Natural killer cell treated with Interleukin-12 subunit alpha and Interleukin-12 subunit beta and Interleukin-15 and Interleukin-18, amount 100 ng/mL, for 72 hours (primary cell): ENCODE measurements at places on chromosomes 7 and 10. TPM values are rescaled to one million over a fixed set of nuclear protein-coding genes. Genes with fewer than 3 reads are reported as not detected.

The TACC2 gene
- total RNA-seq, result not detected

GRCh38 chr10:103367782-103368518 is at the start of gene TAF5:
Gene TAF5, plus strand, starts transcription at chr10:103367976. Its CDS starts 14 bp downstream, at chr10:103367990.
- peak; percentile 93 for DNase-seq

The SPDYE8 gene
- total RNA-seq, result not detected

The AGR2 gene
- not detected for total RNA-seq

The PLEKHS1 gene
- 0.12 TPM for total RNA-seq

DNA sequence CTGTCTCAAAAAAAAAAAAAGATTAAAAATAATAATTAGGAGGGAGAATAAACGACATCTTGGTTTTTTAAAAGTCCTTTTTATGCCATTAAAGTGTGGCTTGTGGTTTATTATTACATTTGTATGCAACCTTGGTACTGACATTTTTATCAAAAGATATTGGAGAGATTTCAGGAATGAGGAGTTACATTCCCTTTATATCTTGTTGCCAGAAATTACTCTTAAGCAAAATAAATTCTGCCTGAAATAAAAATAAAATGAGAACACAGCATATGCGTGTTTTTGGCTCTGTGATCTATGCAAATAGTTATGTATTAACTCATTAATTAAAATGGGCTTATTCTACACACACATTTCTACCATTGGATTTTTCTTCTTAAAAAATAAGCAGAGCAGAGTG is 202.4 kb downstream of the BICC1 start:
- no peak for DNase-seq

DNA sequence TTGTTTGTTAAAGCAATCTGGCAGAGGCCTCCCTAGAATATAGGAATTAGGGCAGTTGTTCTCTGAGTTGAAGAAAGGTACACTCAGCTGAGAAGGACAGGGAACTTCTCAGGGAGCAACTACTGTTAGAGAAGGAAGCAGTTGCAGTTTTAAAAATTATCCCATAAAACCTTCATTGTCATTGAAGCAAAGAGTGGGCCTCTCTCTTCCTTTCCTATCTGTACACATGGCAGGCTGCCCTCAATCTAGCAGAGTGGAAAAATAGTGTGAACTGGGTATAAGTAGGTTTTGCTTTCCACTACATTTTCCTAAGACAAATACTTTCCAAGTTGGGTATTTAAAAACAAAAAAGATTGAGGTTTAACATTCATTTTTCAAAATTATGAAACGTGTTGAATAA is 236.7 kb upstream of the KLF14 start:
- DNase-seq, result no peak

GRCh38 chr10:73339436-73339835 is 19.2 kb downstream of the CFAP70 start:
- no peak for DNase-seq

GRCh38 chr7:74656441-74656836 is 1.1 kb upstream of the GTF2I start:
- peak; percentile 62 for DNase-seq

DNA sequence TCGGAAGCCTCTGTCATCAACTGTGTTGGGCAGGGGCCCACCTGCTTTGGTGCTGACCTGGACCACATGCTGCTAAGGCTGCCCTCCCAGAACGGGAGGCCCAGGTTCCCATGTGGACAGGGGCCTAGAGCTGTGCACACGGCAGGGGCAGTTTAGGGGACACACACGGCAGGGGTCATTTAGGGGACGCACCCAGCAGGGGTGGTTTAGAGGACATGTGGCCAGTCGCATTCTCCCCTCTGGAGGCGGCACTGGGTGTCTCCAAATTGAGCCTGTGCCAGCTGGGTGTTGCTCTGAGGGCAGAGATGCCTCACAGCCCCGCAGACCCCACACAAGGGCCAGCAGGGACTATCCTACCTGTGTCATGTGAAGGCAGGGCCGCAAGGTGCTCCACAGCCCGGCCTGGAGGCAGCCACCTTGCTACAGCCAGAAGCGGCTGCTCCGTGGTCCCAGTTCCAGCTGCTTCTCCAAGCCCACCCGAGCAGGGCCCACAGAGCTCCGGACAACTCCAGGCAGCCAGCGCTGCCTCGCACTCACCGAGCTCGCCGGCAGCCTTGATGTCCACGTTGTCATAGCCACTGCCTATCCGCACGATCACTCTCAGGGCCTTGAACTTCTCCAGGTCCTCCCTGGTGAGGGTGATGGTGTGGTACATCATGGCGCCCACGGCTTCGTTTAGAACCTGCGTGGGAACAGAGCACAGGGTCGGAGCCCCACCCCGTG is 60.7 kb downstream of the ZRANB1 start:
- no peak for DNase-seq

- no peak for DNase-seq
Observed at GRCh38 chr10:114310346-114310745, 71.3 kb downstream of the VWA2 start.

- no peak for DNase-seq
Observed at GRCh38 chr7:26493737-26494428, 202.2 kb downstream of the SNX10 start.

The TMEM196 gene
- total RNA-seq, result not detected

The PALD1 gene
- 0.33 TPM for total RNA-seq

DNA sequence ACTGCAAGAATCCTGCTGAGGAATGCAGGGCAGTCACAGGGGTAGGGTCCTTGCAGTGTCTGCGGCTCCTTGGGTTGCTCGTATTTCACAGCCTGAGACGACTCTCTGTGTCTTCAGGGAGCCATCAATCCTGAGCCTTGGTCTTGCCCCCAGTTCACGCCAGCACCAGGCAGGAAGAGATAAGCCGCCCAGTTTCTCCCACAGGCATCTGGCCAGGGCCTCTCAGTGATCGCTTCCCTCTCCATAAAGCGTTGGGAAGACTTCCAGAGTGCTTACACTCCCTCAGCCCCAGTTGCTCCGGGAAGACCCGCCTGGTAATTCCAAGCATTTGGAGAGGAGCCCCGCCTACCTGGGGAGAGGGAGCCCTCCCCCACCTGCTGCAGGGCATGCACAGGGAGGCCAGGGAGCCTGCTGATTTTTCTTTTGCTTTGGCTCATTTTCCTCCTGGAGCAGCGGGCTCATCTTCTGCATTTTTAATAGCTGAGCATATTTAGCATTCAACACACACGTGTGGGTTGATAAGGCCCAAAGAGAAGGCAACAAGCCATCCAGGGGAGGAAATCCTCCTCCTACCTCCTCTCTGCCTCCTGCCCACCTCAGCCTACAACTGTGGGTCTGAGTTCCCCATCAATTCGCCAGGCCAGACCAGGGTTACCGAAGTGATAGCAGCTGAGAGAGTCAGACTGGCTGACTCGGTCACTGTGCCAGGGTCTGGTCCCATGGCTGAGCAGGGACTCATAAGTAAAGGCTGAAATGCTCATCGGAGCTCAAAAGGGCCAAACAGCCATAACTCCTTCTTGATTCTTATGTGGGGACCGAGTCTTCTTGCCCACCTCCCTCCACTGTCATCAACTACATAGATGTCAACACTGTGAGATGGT is 74.4 kb upstream of the EFCAB10 start:
- no peak for DNase-seq

The ZNF775 gene
- total RNA-seq, result 4.0 TPM

DNA sequence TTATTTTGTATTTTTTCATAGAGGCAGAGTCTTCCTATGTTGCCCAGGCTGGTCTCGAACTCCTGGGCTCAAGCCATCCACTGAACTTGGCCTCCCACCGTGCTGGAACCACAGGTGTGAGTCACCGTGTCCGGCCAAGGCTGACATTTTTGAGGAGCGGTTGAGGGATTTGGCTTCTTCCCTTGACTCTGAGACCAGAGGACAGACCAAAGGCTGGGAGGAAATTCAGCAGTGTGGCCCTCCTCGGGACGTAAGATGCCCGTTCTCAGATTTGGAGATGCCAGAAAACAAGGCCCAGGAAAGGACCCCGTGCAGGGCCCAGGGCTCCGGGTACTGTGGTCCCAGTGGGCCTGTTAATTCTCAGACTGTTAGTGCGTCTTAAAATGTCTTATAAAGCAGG is 146.2 kb downstream of the WDR37 start:
- DNase-seq, result no peak

The ZCCHC24 gene
- 1.3 TPM for total RNA-seq

DNA sequence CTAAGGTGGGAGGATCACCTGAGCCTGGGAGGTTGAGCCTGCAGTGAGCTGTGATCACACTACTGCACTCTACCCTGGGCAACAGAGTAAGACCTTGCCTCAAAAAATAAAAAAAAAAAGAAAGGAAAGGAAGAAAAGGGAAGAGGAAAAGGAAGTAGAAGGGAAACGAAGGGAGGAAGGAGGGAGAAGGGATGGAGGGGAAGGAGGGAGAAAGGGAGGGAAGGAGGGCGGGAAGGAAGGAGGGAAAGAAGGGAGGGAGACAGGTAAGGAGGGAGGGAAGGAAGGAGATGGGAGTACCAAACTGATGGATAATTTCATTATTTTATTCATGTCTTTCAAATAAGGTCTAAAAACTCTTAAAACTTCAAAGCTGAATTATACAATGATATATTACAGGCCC is 106.3 kb downstream of the KMT2C start:
- no peak for DNase-seq

- DNase-seq, result no peak
Observed at GRCh38 chr10:42112331-42113157, 525.8 kb downstream of the ZNF33B start.

The ZNF273 gene
- total RNA-seq, result 6.3 TPM

DNA sequence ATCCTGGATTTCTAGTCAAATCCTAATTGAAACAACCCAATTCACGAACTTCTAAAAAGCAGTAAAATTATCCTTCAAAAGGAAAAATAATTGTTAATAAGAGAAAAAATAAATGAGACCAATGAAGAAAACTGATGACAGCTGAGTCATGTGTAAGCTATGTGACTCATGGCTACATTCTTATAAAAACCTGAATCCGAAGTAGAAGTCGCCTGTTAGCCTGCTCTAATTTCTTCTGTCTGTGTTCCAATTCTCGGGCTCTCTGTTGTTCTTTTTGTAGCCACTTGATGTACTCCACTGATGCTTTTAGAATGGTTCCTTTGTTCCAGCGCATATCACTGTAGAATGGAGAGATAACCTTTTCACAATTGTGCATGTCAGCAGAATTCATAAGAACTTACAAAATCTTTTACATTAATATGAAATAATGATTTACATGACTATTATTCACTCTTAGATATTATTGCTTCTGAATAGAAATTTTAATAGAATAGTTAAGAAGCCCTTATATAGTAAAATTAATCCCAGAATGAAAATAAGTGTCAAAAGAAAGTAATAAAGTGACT is 88.8 kb downstream of the TFEC start:
- DNase-seq, result no peak

GRCh38 chr10:48947690-48948469 is 8.2 kb upstream of the LRRC18 start:
- no peak for DNase-seq

DNA sequence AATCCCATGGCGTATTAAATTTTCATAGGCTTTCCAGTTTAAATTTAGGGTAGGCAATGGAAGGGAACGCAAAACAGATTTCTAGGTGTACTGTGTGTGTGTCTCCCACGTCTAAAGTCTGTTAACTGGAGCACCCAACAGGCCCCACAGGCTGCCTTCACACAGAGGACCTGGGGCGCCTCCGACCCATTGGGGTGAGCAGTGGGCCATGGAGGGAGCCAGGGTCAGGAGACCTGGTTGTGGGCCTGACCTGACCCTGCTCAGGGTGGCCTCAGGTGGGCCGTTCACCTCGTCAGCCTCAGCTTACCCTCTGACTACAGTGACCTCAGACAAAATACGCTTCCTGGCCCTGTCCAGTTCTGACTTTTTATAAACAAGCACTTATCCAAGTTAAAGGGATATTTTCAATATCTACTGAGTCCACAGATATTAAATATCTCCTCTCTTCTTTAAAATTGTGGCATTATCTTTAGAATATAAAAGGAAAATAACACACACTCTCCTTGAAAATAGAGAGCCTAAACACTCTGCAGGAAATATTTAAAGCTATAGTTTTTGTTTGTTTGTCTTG is 159.6 kb downstream of the EGFR start:
- no peak for DNase-seq

GRCh38 chr7:124992851-124993562 is 63.4 kb upstream of the POT1 start:
- no peak for DNase-seq

The TYW1B gene
- total RNA-seq, result 7.5 TPM

The SGCE gene
- 2.2 TPM for total RNA-seq

GRCh38 chr7:116340201-116340847 is 130.0 kb downstream of the TES start:
- DNase-seq, result no peak

- DNase-seq, result peak; percentile 57
Observed at GRCh38 chr10:46560381-46560780, 3.9 kb upstream of the GPRIN2 start.

GRCh38 chr7:135974667-135975066 is 2.5 kb downstream of the MTPN start:
- DNase-seq, result no peak

GRCh38 chr7:97081521-97082300 is 35.8 kb upstream of the SDHAF3 start:
- DNase-seq, result no peak

DNA sequence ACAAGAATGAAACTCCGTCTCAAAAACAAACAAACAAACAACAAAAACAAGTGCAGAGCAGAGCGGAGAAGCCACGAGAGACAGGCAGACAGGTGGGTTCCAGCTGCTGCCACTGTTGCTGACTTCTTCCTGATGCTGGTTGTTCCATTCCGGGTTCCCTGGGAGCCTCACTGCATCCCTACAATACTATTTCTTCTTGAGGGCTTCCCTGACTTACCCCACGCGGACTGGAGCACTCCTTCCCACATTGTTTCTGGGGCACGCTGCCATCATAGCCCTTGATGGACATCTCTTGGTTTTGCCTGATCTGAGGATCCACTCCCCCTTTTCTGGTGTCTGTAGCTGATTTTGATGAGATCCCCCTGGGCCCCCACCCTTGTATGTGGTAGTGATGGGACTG is 5.6 kb upstream of the NKX1-2 start:
- DNase-seq, result no peak

GRCh38 chr10:98340261-98340939 is 72.4 kb upstream of the LOXL4 start:
- no peak for DNase-seq

DNA sequence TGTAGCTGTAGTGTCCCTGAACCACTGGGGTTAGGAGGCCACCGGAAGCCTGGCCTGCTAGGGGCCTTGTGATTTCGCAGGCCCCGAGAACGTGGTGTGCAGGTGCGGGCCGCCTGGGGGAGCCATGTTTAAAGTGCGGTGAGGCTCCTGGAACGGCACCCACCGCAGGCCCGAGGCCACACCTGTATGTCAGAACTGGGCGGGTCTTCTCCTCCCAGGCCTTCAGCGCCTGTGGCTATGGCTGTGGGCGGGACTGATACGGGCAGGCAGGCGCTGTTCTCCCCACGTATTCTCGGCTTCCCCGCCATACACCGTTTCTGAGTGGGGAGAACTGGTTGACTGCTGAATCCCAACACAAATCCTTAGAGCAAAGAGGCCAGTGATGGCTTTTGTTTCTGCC is 74.8 kb downstream of the DNAJB6 start:
- DNase-seq, result no peak

GRCh38 chr10:47402641-47403301 is 18.7 kb upstream of the ZNF488 start:
- no peak for DNase-seq

- no peak for DNase-seq
Observed at GRCh38 chr10:60281331-60281730, 108.3 kb downstream of the ANK3 start.

- no peak for DNase-seq
Observed at GRCh38 chr10:22580711-22581110, 133.7 kb downstream of the PIP4K2A start.
